ENCODE measurements at places on chromosomes 5 and 9.

DNA sequence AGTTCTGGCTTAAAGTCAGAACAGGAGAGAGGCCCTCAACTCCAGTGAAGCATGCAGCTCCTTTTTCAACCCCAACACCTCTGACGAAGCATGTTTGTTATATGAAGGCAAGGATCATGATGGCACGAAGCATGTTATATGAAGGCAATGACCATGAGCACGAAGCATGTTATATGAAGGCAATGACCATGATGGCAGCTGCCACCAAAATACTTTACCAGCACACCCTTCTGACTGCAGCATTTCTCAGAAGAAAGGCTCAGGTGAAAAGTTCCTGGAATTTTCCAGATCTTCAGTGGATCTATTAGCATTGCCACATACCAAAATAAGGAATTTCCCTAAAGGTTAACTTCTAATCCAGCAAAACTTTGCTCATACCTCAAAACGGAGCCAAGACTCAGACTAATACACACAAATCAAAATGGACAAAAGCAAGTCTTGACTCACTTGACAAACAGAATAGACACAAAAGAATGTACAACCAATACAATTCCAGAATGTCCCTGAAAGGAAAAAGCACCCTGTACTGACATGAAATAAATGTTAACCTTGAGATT, 217.4 kb downstream of the FANCC start:
- peak; percentile 91 for DNase-seq

GRCh38 chr9:81693671-81694378, 4.5 kb upstream of the TLE1 start:
- DNase-seq: no peak

GRCh38 chr5:58018016-58018415, 441.9 kb downstream of the PLK2 start:
- no peak for DNase-seq

- no peak for DNase-seq
Observed at GRCh38 chr9:92947268-92948037, at the start of gene FGD3. Gene FGD3 (plus strand): TSS chr9:92947523. CDS start chr9:92976257, 28,734 bp downstream.

DNA sequence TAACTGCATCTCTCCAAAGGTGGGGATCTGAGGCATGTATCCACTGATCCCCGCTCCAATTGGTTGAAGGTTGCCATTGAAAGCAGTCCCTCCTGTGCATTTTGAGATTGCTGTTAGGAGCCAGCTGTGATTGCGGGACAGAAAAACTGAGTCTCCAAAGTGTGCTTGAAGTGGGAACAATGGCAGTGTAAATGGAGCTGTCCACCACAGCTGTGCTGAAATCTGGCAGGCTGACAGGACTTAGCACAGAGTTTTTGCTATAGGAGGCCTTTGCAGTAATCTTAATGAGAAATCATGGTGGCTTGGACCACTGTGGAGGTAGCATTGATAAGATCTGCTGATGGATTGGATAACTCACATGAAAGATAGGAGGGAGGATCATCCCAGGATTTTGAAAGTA, 3.3 kb downstream of the RNF20 start:
- no peak for DNase-seq

- no peak for DNase-seq
Observed at GRCh38 chr5:152673601-152674000, 268.5 kb upstream of the NMUR2 start.

DNA sequence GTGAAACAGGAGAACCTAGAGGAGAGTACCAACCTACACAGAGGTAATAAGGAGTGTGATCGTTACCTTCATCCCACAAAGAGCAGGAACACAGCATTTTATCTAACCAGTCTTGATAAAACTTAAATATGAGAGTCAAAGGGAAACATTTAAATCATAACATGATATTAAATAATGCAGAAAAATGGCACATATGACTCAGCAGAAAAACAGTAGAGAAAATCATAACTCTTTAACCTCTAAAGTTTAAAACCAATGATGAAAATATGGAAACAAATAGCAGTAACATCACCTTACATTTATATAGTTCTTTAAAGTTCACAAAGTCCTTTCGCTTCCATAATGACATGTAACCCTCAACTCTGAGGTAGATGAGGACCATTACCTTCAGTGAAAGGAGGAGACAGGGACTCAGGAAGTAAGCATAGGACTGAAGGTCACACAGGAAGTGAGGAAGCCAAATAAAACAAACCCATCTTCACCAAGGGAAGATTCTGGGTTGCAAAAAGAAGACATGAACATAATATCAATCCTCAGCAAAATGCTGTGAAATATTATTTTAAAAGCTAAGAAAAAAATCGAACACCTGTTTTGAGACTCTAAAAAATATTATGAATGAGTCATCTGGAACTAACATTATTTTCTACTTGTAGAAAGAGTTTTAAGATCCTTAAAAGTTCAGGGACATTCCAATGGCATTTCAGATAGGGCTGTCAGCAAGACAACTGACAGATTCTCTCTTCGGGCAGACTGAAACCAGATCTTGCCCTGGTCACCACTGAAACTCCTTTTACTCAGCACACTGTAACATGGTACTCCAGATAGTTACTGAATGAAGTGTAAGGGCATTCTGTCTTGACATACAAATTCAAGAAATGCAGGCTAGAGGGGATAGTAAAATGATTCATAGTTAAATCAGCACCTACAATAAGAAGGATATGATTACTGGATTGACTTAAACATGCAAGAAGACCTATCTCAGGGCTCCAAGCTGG, 148.5 kb downstream of the EPB41L4A start:
- DNase-seq: peak; percentile 42

DNA sequence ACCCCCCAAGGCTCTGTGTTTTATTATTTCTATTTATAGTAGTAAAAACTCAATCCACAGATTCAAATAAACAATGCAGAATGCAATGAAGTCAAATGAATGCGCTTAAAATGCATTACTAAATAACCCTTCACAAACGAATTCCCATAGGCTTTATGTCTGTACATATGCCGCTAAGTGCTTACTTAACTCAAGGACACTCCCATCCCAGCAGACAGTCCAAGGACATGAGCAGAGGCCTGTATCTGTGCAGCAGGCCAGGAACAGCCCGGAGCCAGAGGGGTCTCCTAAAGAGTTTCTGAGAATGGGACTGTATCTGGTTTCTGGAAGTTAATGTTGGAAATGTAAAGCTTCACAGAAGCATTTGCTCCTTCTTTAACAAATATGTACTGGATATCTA, 59.8 kb downstream of the MARCHF11 start:
- DNase-seq: no peak

- no peak for DNase-seq
Observed at GRCh38 chr9:121727295-121728020, 76.0 kb downstream of the DAB2IP start.

- peak; percentile 28 for DNase-seq
Observed at GRCh38 chr9:132114102-132114707, 34.5 kb upstream of the MED27 start.

DNA sequence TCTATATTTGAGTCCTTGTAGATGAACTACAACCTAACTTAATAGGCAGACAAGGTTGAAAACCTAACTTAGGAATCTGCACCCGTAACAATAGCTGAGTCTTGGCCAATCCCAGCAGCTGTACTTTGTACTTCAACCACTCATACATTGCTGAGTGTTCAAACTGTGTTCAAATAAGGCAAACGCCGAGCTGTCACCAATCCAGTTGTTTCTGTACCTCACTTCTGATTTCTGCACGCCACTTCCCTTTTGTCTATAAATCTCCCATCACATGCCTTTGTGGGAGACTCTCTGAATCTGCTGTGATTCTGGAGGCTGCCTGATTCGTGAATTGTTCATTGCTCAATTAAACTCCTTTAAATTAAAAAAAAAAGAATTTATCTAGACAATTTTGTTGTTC, 167.8 kb upstream of the TUT7 start:
- DNase-seq: no peak

Data from foreskin keratinocyte (primary cell).